ENCODE measurements at places on chromosomes 5 and 9.

DNA sequence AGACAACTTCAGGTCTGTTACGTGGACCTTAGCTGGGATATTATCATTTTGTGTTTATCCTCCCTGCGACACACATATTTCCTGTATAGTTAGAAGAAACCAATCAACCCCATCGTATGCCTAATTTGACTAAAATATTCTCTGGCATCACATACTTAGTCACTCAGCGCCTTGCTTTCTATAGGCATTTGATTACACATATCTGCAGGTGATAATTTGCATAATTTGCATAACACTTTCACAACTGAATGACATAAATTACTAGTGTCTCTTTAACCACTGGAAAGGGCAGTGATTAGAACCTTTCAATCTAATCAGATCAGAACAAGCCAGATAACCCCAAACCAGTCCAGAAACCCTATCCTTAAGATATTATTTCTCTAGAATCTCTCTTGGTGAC lies 390.2 kb downstream of the TLR4 start:
- no peak for DNase-seq

DNA sequence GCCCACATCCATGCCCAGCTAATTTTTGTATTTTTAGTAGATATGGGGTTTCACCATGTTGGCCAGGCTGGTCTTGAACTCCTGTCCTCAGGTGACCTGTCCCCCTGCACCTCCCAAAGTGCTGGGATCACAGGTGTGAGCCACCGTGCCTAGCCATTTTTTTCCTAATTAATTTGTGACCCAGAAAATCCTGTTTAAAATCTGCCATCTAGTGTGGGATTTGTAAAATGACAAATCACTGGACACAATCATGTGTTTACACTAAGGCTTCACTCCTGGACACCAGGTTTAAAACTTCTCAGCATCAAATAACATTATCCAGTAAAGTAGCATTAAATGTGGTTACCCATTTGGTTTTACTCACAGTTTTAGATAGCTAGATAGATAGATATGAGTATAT lies 18.6 kb upstream of the KDM4C start:
- DNase-seq: no peak

GRCh38 chr9:115794921-115795475 lies 358.6 kb upstream of the PAPPA start:
- no peak for DNase-seq

DNA sequence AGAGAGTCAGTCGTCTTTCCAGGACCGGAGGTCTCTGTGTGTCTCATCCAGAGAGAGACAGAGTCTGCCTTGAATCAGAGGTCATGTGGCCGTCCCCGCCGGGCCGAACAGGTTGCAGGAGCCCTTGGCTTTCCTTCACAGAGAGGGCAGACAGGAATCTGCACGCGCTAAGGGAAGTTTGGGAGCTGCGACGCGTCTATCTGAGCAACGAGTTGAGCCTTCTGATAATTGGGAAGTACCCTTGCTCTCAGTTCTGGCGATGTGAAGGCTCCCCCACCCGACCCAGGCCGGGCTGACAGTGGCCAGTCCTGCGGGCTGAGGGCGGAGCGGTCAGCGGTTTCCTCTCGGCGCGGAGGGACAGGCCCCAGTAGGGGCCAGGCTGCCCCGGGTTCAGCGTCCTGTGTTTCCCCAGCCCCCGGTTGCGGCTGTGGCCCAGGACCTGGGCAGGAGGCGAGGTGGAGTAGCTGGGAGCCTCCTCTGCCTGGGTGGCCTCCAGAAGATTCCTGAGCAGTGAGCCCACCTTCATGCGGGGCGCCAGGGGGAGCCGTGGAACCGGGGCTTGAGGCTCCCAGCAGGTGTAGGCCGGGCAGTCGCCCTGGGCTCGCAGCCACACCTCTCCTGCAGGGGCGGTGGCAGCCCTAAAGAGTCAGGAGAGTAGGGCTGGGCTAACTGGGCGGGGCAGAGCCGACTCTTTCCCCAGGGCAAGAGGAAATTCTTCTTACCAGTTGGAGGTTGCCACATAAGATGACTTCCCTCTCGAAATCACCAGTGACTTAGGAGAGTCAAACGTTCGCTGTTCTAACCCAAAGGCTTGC lies 13.9 kb downstream of the NR2F1 start:
- no peak for DNase-seq

GRCh38 chr9:70529833-70530232 lies 115.4 kb upstream of the KLF9 start:
- DNase-seq: no peak

Measured in skin of body (tissue), 3 donors.